ENCODE measurements at places on chromosomes 6 and 20.

DNA sequence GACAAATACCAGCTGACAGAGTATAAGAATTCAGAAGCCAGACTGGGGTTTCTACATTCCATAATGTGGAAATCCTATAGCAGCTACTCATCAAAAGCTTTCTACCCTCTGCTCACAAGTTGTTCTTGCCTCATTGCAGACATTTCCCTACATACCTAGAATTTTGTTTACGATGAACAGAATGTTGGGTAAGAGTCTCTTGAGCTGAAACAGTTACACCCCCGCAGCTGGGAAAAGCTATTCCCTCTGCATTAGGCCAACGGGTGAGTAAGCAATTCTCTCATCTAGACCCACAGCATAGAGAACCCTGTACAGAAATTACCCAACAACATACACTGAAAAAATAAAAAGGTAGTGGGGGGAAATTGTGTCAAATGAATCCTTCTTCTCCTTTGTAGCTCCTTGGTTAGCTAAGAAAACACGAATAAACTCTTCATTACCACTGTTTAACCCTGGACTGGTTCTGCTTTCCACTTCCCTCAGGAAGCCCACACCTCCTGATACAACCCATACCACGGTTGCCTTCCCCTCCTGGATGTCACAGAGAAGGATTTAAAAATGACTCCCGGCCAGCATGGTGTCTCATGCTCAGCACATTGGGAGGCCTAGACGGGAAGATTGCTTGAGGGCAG, 215.0 kb upstream of the SHLD1 start:
- no peak for DNase-seq

- DNase-seq, result no peak
These were observed 12.0 kb upstream of the TXNDC5 start for GRCh38 chr6:7922596-7922995.

DNA sequence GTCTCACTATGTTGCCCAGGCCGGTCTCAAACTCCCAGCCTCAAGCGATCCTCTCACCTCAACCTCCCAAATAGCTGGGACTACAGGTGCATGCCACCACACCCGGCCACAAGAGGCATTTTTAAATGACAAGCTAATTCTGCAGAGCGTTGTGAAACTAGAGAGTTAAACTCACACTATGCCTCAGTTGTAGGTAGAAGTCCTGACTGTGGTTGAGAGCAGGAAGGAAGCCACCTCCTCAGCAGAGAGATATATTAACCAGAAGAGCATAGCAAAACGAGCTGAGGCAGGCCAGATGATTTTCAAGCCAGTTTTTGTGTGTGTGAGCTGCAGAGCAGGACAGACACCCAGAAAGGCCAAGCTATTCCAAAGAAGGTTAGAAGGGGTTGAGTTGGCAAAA, 150.3 kb downstream of the MBOAT1 start:
- no peak for DNase-seq

- DNase-seq, result no peak
These were observed 53.5 kb downstream of the DACT2 start for GRCh38 chr6:168265827-168266815.

DNA sequence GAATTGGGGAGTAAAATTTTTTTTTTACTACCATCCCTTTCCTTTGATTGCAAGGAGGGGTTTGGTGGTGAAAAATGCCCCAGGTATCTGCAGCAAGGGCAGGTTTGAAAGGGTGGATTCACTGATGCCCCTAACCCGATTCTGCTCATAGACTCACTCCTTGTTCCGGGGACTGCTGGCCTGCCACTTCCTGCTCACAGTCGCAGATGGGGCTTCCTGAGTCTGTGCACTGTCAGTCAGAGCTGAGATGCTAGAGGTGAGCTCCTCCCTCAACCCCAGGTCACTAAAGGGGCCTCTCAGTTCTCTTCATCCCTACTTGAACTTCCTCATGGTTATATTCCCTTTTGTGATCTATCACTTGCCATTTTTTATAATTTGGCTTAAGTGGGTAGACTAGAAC, 357.9 kb downstream of the FARS2 start:
- DNase-seq, result no peak

DNA sequence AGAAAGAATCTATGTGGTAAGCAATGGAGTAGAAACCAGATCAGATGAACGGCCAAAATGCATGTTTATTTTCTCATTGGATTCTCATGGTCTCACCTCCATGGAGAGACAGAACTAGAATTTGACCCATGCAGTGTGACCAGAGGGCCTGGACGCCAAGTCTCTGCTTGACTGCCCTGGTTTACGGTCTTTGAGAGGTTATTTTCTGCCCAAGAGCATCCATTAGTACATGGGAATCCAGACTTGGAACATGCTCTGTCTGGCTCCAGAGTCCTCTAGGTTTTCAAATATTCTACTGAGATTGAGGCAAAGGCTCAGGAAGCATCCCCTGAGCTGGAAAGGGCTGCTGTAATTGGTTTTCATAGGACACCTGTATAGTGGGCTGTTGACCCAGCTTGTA, 45.5 kb upstream of the UST start:
- DNase-seq, result no peak

DNA sequence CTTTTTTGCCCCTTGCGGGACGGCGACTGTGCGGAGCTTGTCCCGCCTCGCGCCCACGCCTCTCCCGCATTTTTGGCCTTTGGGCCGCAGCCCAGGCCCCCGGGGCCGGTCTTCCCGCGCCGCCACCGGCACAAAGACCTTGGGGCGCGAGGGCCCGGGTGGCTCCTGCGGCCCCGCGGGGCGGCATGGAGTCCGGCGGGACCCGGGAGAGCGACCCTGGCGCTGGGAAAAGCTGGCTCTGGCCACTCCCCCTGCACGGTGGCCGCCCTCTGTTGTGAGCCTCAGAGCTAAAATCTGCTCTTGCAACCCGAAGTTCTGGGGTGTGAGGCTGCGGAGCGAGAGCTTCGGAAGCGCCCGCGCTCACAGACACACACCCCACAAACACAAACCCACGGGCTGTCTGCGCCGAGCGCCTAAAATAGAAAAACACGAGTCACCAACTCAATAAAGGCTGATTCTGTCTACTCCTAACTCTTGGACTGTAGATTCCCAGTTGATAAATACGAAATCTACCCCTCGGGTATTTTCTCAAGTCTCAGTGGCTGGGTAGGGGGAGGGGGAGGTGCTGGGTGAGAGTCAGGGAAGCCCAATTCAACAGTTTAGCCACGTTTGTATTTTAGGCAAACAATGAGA, 496 bp upstream of the BEND3 start:
- DNase-seq, result no peak

All from forelimb muscle (tissue), 1 donor.